Osteoblast (primary cell): ENCODE measurements at places on chromosomes 4 and X. TPM values are rescaled to one million over a fixed set of nuclear protein-coding genes. Genes with fewer than 3 reads are reported as not detected.

GRCh38 chr4:152661649-152662048 is 18.1 kb downstream of the TMEM154 start:
- H3K27me3 ChIP-seq, result no peaks in the 10 kb centered on the region
- H3K4me1 ChIP-seq, result no peaks in the 10 kb centered on the region
- H3K27ac ChIP-seq, result no peak overlapping the region
- DNase-seq, result no peak
- no peak overlapping the region for H3K4me3 ChIP-seq

GRCh38 chr4:34108391-34108790 is 2135.9 kb downstream of the ARAP2 start:
- no peaks in the 10 kb centered on the region for H3K36me3 ChIP-seq
- no peak overlapping the region for H3K27ac ChIP-seq
- no peak overlapping the region for H3K4me3 ChIP-seq
- no peaks in the 10 kb centered on the region for H3K27me3 ChIP-seq
- H3K4me1 ChIP-seq, result no peaks in the 10 kb centered on the region
- DNase-seq, result peak; percentile 17

The LUZP4 gene
- not detected in 2 replicates for total RNA-seq

DNA sequence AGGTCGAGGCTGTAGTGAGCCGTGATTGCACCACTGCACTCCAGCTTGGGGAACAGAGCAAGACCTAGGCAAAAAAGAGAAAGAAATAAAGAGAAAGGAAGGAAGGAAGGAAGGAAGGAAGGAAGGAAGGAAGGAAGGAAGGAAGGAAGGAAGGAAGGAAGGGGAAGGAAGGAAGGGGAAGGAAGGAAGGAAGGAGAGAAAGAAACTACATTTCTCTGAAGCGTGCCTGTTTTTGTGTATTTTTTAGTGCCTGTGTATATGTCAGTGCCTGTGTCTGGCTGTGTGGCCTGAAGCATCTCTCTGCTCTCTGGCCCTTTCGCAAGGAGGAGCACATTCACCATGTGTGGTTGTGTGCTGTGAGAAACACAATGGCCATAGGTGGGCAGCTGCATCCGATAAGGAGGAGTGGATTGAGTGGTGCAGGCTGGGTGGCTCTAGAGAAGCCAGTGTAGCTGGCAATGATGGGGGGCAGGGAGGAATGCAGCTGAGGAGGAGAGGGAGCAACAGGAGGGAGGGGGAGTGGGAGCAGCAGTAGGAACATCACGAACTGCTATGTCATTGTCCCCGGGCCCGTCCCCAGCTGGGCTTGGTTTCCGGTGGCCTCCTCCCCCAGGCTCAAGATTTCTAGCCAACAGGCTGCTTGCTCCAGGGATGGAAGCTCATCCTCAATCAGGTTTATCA is 11.4 kb downstream of the SYN1 start:
- H3K27me3 ChIP-seq, result peaks cover 4% of the 10 kb centered on the region
- H3K4me1 ChIP-seq, result no peaks in the 10 kb centered on the region
- no peaks in the 10 kb centered on the region for H3K36me3 ChIP-seq
- DNase-seq, result no peak
- H3K27ac ChIP-seq, result no peak overlapping the region

GRCh38 chr4:143482840-143483239 is 30.7 kb upstream of the SMARCA5 start:
- H3K27me3 ChIP-seq, result no peaks in the 10 kb centered on the region
- H3K4me1 ChIP-seq, result no peaks in the 10 kb centered on the region
- H3K36me3 ChIP-seq, result no peaks in the 10 kb centered on the region
- H3K27ac ChIP-seq, result no peak overlapping the region

The GRPR gene
- not detected in 2 replicates for total RNA-seq

GRCh38 chr4:73055241-73055897 is 14.1 kb downstream of the COX18 start:
- H3K4me3 ChIP-seq, result no peak overlapping the region
- no peaks in the 10 kb centered on the region for H3K27me3 ChIP-seq
- peaks cover 47% of the 10 kb centered on the region for H3K36me3 ChIP-seq

- H3K4me1 ChIP-seq, result no peaks in the 10 kb centered on the region
- H3K27ac ChIP-seq, result no peak overlapping the region
- H3K4me3 ChIP-seq, result no peak overlapping the region
- no peaks in the 10 kb centered on the region for H3K27me3 ChIP-seq
- no peaks in the 10 kb centered on the region for H3K36me3 ChIP-seq
Measured at GRCh38 chr4:53800741-53801140, 209.5 kb upstream of the LNX1 start.

The NDP gene
- total RNA-seq, result 0.36 and 0.59 TPM in 2 replicates

The LRCH2 gene
- total RNA-seq, result 2.1 and 2.5 TPM in 2 replicates

The MAGEC1 gene
- not detected in 2 replicates for total RNA-seq

DNA sequence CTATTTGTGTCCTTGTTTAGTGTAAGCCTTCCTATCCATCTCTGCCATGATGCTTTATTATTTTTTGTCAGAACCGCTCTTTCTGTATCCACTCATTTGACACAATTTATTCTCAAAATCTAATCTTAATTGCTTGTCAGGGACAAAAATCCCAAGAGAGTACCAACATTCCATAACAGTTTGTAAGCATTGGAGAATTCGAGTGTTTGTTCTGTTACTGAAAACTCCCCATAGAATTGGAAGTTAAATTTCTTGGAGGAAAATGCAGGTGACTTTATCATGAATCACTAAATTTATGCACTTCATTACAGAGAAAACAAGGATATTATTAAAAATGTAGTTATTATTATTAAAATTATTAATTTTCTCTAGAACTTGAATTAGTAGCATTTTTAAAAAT is 1986.1 kb downstream of the ARAP2 start:
- no peak for DNase-seq
- H3K4me3 ChIP-seq, result no peak overlapping the region
- no peaks in the 10 kb centered on the region for H3K4me1 ChIP-seq
- H3K27ac ChIP-seq, result no peak overlapping the region

The GALNT7 gene
- 18.8 and 22.7 TPM in 2 replicates for total RNA-seq

DNA sequence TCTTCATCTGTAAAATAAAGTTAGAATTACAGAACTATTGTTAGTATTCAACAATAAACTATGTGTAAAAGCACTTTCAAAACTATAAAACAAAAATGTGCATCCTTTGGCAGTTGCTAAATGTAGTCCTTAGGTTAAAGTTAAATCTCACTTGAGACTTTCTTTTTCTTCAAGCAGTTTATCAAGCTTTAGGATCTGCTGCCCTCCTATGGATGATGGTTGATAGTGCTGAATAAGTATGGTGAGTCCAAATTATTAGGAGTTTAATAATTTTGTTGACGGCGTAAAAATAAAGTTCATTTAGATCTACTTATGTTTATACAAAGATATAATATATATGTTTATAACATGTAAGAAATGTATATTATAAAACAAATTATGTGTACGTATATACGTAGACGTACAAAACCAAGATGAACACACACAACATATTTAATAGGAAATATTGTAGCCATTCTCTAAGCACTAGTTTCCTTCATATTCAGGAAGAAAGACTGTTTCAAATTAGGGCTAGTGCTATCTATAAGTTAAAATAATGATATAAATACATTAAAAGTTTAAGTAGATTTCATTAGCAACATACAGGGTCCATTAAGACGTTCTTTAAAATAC is 22.3 kb downstream of the UGT2A2 start:
- no peak overlapping the region for H3K27ac ChIP-seq
- no peak for DNase-seq
- no peaks in the 10 kb centered on the region for H3K4me1 ChIP-seq
- H3K4me3 ChIP-seq, result no peak overlapping the region

The ZC4H2 gene
- total RNA-seq, result 8.0 and 11.6 TPM in 2 replicates
